ENCODE measurements at places on chromosomes 6 and 20.

GRCh38 chr6:87791485-87791884, 89.5 kb upstream of the AKIRIN2 start:
- DNase-seq, result no peak

GRCh38 chr6:52305948-52306767, 21.6 kb upstream of the MCM3 start:
- DNase-seq, result no peak

DNA sequence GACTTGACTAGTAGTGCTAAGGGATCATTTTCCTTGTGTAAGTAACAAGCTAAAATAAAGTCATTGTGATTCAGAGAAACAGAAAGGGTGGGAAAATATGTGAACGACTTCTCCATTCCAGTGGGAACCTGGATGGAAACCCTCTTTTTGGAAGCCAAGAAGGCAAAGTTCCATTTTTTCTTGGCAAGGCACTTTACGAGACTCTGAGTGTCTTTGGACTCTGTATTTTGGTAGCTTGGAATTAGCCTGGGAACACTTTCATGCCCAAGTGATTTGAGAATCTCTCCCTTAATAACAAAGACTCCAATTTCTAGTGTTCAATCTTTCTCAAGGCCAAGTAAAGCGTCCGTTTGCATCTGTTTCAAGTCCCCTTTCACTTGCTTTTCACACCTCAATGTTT, 100.5 kb upstream of the SASH1 start:
- DNase-seq, result no peak

GRCh38 chr6:148423601-148424270, 81.1 kb downstream of the SASH1 start:
- DNase-seq, result no peak

DNA sequence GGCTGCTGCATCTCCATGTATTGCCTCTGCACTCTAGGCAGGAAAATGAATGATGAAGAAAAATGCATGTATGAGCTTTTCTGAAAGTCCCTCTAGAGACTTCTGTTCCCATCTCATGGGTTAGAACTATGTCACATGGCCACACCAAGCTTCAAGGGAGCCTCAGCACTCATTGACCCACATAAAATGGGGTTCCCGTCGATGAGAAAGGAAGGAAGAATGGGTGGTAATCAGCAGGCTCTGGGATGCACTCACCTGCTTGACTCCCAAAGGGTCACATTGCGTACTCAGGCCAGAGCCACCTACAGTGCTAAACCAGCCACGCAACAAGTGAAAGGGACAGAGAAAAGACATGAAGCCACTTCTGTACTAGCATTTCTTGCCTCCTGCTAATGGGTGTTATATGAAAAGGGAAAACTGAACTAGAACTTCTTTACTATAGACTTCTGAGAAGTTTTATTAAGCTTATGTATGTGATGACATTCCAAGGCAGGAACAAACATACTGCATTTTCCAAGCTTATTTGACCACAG, 95.8 kb upstream of the GCM1 start:
- DNase-seq, result no peak

- no peak for DNase-seq
These were observed 51.2 kb upstream of the NEDD9 start for GRCh38 chr6:11283629-11284028.

DNA sequence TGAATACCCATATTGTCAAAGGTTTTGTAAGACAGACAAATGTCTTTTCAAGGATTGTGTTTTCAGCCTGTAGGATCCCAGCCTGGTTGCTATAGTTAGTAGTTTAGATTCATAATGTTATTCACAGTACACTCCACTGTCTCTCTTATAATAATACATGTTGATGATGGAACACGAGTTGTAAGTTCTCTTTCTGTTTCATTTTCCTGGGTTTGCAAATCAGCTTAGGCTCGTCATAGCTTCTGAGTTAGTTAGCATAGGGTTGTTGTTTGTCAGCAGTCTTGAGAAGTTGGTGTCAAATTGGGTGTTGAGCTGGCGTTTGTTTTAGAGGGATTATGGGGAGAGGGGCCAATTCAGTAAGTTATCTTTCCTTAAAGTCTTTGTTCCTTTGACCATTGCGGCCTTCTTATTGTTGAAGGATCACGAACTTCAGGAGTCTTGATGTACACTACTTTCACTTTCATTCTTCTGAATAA, 45.8 kb downstream of the QKI start:
- peak; percentile 26 for DNase-seq

DNA sequence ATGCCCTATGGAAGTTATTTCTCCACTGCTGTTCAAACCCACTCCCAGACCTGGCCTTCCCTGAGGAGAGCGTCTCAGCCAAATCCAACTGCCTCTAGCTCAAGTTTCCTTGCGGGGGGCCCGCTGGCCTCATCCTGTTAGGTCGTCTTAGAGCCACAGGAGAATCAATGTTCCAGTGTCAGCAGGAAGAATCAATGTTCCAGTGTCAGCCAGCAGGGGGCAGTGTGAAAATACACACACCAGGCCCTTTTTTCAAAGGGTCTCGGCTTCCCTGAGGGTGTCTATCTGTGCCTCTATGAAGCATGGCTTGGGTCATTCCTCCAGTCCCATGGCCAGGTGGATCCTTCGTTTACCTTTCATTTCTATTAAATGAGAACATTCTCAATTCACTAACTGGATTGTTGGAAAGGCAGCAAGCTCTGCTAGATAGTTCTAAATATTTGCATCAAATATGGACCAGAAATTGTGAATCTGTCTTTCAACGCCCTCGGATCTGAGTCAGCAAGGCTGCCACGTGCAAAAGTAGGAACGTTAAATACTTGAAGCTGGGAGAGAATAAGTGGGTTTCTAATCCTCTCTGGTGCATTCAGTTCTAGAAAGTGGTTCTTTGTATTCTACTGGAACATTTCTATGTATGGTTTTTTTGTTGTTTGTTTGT, 19.2 kb downstream of the PRND start:
- DNase-seq, result peak; percentile 51

DNA sequence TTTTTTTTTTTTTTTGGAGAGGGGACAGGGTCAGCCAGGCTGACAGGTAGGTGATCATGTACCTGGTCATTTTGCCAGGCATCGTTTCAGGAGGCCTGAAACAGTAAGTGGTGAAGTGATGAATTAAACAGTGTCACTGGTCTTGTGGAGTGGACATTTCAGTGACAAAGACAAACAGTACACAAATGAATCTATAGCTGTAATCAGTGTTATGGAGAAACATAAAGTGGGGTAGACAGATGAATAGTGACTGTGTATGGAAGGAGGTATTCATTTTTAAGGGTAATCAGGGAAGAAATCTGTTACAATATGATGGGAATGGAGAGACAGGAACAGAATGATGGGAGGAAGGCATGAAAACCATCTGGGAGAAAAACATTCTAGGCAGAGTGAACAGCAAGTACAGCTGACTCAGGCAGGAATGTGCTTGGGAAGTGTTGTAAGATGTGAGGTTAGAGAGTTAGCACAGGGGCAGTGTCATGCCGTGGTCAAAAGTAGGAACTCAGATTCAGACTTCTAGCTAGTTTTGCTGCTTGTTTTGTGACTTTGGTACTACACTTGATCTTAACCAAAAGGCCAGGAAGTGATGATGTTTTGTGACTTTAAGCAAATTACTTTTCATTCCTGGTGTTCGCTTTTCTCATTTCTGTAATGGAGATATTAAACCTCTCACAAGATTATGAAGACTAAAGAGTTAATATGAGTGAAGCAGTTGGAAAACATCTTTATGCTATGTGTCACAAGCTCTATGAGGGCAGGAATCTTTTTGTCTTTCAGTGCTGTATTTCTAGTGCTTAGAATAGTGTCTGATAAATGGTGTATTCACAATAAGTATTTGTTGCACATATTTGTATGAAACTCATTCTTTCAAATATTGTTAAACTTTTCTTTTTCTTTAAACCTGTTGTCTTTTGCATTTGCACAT, 43.4 kb downstream of the QKI start:
- DNase-seq, result peak; percentile 89

- peak; percentile 62 for DNase-seq
These were observed 21.9 kb upstream of the SGK2 start for GRCh38 chr20:43536817-43537440.

GRCh38 chr6:99592900-99593299, 13.7 kb upstream of the PRDM13 start:
- no peak for DNase-seq

Measured in ELR (cell line).